Cortex of kidney (tissue), 1 donor: ENCODE measurements at places on chromosomes 7 and 10.

- DNase-seq, result no peak
Measured at GRCh38 chr10:32059472-32059871, 3.2 kb upstream of the KIF5B start.

GRCh38 chr7:112185005-112185834 lies 21.0 kb downstream of the DOCK4 start:
- no peak for DNase-seq

DNA sequence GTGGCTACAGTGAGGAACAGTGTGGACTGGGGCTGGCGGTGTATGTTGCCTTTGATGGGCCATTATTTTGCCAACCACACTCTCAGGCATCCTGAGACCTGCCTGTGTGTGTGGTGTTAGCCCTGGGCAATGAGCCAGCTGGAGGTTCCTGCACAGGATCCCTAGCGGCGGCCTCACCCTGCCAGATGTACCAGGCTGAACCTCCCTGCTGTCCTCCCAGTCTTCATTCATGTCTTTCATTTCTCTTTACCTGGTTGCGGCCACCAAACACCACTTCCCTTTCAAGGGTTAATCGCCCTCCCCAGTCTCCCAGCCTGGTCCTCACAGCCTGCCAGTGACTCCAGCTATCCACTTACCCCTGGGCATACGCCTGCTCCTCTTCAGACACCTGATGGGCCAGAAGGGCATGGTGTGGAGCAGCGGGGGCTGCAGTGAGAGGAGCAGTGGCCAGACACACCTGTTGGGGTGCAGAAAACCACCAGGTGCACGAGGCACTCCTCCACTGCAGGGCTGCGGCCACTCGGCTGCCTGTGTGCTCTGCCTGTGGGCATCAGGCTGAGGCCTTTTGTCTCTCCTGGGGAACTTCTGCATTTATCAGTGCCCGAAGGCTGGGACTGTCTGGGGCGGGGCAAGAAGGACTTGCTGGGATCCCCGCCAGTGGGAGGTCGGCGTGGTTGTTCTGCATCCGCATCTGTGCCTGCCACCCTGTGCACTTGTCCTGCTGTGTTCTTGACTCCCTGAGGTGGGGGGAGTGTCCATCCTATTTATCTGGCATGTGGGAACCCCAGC lies 111.6 kb downstream of the ARHGAP22 start:
- DNase-seq, result no peak

DNA sequence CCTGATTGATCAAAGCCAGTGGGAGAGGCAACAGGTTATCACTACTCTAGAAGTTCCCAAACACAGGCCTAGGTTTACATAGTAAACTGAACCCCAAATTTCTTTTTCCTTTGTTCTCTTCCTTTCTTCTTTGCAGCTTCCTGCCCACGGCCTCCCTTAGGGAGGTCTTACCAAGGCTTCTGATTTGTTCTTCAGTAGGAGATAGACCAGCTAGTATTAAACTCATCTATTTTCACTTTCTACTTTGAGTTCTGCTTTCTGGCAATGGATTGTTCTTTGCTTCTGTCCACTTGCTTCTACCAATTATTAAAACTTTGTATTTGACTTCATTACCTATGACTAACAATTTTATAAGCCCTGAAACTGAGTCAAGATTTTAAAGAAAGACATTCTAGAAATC lies 251.2 kb upstream of the FZD1 start:
- no peak for DNase-seq

GRCh38 chr10:110844617-110844881 lies 27.2 kb upstream of the PDCD4 start:
- no peak for DNase-seq

DNA sequence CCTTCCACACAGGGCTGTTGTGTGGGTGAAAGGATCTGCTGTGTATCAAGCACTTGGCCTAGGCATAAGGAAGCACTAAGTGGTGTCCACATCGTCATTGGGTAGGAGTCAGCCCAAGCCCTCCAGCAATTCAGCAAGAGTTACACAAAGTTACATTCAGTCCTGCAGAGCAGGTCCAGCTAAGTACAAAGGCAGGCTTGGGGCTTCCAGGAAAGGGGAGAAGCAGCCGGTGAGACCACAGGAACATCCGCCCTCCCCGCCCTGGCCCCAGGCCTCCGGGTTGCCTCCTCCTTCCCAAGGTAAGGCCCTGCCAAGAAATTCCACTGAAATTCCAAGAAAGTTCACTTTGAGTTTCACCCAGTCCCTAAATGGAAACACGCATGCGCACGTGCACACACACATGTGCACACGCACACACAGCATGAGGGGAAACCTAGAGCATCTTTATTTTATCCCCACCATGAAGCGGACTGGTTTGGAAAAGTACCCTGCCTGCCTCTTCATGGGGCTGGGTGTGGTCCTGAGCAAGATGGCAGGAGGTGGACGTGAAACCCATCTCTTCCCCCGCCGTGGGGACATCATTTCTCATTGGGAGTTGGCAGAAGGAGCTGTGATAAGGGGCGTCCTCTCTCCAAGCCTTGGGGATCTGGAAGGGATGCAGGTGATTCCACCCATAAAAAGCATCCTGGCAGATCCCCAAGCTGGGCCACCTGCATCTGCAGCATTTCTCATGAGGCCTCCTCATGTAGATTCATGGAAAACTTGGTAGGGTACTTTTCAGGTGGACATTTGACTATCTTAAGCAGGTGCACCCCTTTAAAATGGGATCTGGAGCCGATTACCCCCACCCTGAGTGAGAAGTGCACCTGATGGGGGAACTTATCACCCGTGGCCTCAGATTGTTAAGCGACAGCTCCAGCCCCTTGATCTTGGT lies 69.1 kb upstream of the NANOS1 start:
- no peak for DNase-seq

DNA sequence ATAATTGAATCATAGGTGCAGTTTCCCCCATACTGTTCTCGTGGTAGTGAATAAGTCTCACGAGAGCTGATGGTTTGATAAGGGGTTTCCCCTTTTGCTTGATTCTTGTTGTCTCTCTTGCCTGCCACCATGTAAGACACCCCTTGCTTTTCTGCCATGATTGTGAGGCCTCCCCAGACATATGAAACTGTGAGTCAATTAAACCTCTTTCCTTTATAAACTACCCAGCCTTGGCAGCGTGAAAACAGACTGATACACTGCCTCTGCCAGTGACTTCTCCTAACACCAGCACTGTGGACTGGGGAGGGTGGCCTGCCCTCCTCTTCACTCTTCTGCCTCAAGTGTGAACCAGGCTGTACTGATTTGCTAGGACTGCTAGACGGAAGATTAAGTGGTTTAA lies 108.6 kb downstream of the RAB11FIP2 start:
- DNase-seq, result no peak

DNA sequence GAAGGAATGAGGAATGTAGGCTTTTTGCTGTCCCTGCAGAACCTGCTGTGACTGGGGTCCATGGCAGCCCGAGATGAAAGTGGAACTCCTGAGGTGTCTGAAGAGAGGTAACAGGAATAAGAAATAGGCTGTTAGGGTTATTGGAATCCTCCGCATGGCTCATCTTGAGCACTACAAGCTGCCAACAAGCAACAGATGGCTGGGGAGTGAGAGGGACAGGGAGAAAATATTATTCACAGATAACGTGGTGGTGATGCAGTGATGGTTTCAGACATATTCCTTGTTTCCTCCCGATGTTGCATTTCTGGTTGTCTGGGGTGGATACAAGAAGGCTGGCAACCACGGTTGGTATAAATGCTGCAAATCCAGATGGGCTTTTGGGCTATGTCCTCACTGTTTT lies 46.1 kb downstream of the AP3M1 start:
- DNase-seq, result no peak

GRCh38 chr10:12720217-12720981 lies 281.1 kb downstream of the CCDC3 start:
- no peak for DNase-seq

DNA sequence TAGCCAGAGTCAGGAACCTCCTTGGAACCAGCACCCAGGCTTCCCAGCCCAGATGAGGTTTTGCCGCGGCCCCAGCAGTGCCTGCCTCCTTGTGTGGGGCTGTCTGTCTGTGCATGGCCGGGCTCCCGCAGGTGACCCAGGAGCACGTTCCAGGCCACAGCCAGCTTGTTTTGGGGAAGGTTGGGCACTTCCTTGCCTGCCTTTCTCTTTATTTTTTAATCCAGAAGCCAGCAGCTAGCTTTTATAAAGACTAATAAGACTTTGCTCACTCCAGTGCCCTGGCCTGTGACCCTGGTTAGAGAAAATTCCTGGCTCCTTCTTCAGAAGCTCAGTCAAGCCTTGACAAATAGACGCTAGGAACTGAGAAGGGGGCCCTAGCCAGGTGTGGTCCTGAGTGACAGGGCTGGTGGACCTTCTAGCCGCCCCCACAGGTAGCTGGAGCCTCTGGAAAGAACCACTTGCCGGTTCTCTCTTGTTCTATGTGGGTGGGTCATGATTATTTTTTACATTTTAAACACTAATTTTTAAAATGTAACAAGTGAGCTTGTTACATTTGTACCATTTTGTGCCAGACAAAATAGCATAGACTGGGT lies 837 bp downstream of the SLC29A3 start:
- DNase-seq, result no peak

DNA sequence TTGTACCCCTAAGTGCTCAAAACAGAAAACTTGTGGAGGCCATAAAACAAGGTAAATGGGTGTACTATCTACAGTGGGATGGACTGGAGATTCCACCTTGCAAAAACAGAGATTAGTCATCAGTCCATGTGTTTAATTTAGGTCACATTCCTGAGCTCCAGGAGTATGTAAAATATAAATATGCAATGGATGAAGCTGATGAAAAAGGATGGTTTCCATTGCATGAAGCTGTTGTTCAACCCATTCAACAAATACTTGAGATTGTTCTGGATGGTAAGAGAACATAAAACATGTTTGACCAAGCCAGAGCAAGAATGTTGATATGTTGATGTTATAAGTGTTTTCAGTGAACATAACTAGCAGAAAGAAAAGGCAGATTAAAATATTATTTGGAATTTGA lies 14.6 kb downstream of the ASB15 start:
- no peak for DNase-seq

GRCh38 chr7:7491044-7491443 lies 44.6 kb downstream of the COL28A1 start:
- no peak for DNase-seq

DNA sequence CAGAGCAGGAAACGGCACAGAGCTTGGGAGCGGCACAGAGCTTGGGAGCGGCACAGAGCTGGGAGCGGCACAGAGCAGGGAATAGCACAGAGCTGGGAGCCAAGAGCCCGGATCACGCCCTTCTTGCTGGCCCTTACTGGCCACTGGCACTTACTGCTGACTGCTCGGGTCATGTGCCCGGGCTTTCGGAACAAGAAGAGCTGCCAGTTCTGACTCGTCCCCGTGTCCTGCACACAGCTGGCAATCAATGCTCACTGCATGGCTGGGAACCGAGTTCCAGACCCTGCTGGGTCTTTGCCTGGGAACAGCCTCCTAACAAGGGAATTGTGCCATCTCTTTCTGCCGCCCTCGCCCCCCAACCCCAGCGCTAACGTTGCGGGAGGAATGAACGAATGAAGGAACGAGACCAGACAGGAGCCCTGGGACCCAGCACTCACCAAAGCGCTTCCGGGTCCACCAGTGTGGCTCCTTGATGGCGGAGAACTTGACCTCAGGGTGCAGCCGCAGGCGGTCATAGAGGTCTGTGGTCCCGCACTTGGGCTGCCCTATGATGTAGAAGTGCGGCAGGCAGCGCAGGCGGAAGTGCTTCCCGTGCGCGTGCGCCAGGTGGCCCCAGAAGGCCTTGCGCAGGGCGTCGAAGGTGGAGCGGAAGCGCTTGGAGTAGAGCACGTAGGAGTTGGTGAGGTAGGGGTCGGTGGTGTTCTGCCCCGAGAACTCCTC lies 49.1 kb downstream of the CHST15 start:
- DNase-seq, result no peak

DNA sequence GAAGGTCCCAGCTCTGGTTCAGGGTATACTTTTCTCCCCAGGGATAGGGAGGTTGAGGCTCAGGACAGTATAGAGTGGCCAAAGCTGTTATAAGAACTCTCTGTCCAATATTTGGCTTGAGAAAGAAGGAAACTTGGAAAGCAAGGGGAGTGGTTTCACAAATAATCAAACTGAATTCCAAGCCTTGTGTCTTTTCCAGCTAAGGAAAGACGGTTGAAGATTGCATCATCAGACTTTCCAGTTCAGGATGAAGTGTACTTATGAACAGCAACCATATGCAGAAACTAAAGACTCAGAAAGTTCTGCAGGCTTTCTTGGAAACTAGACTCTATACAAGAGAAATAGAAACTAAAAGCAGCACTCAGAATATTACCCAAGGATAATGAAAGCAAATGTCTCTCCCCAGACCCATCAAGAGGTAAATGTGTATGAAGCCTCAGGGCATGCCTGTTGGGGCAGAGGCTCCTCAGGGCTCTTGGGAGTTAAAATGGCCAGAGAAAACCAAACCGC lies 46.4 kb downstream of the RAMP3 start:
- no peak for DNase-seq

DNA sequence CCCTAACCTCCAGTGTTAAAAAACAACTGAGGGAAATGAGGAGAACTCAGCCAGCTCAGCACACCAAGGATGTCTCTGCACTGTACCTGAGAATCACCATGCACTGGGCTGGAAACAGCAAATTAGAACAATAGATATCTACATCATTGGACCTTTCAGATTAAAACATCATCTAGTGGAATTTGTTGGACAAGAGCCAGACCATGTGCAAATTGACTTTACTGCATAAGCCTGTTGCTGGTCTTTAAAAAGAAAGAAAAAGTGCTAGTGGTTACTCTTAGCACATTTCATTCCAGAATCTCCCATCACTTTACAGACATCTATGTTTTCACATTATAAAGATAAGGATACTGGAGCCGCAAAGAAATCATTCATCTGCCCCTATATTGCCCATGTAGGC lies 75.4 kb downstream of the FGFR2 start:
- DNase-seq, result no peak

DNA sequence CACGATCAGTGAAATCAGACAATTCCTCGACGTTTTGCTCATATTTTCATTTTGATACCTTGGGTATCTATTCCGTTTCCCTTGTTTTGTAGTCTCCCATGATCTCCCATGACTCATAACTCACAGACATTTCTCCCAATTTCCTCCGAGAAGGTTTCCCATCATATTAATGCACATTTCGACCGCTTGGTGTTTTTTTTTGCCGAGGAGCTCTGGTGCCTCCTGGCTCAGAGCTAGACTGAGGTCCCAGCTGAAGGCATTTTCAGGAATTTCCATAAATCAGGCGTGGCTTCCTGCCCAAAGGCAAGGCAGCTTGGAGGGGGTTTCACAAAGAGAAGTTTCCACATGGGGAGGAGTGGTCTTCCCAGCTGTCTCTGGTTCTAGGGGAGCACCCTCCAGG lies 148.2 kb upstream of the TNS3 start:
- DNase-seq, result no peak
